NCI-H446 treated with DMSO at 0.1 percent for 48 hours (cell line): ENCODE measurements at places on chromosomes 1 and 21.

GRCh38 chr21:42155045-42155855 is 63.7 kb upstream of the ABCG1 start:
- DNase-seq = no peak

DNA sequence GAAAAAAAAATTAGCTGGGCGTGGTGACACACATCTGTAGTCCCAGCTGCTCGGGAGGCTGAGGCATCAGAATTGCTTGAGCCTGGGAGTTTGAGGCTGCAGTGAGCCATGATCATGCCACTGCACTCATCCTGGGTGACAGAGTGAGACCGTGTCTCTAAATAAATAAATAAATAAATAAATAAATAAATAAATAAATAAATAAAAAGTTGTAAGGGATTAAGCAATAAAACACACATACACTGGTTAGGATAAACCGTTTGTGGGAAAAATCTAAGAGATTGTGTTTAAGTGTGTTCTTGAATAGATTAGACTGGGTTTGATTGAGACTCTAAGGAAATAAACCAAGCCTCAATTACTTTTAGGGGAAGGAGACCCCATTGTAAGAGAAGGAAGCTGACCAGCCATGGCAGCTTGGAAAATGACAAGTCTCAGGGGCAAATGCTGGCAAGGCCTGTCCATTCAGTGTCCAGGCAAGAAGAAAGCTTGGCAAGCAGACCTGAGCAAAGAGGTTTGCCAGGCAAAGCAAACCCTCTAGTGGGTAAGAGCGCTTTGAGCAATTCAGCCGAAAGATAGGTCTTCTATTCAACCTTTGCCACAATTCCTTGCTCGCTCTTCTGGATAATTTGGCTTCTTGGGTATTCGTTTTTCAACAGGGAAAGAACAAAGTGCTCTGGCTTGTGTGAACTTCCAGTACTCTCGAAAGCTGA is 106.9 kb upstream of the SERBP1 start:
- DNase-seq = peak; percentile 73

DNA sequence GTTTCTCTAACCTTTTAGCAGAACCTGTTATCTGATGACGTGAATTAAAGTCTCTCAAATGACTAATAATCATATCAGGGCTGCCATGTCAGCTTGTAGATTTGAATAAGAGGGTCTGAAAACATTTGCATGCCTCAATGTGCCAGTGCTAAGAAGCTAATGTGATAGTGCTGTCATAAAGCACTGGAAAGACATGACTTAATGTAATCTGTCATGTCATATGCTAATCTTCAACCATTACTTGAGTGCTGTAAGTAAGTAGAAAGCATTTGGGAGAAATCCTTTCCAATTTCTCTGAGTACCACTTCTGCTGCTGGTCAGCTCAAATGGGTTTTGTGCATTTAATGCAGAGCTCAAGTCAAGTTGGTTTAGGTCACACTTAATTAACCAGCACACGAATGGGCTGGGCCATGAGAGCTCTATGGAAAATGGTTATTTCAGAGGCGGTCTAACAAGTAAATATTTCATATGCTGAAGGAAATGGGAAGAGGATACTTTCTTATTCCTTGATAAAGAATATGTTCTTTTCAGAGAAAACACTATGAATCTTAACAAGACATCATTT is 609.2 kb downstream of the LMO4 start:
- no peak for DNase-seq

- DNase-seq = no peak
Observed at GRCh38 chr21:27021801-27022200, 54.9 kb upstream of the ADAMTS5 start.

DNA sequence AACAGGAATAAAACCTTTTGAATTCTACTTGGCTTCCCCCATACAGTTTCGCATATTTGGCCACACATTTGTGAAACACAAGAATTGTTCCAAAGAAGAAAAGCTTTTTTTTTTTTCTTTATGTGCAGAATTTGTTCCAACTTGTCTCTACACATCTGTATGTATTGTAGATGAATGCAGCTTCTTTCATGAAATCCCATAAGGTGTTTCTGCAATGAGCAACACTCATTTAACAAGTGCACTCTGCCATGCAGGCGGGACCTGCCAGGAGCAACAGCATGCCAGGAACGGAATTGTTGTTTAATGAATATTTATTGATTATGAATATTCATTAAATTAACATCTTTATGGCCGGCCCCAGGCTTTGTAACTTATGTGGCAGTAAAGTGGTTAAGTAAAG is 1075.0 kb downstream of the TTLL7 start:
- DNase-seq = peak; percentile 44

DNA sequence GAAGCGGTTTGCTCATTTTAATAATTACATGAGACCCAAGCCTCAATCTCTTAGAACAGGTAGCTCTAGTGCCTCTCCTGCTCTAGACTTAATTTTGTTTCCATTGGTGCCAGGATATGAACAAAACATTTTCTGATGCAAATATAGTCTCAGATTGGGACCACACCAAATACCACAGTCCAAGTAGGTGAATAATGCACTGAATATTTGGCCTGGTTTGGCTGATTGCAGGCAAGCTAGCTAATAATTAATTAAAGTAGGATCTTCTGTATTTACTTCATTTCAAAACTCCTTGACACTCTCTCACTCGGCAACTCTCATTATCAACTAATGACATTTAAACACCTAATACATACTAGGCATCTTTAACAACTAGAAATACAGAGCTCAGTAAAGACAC is 219.6 kb downstream of the LTN1 start:
- DNase-seq = no peak

GRCh38 chr1:90963651-90964050 is 58.2 kb downstream of the ZNF644 start:
- no peak for DNase-seq

DNA sequence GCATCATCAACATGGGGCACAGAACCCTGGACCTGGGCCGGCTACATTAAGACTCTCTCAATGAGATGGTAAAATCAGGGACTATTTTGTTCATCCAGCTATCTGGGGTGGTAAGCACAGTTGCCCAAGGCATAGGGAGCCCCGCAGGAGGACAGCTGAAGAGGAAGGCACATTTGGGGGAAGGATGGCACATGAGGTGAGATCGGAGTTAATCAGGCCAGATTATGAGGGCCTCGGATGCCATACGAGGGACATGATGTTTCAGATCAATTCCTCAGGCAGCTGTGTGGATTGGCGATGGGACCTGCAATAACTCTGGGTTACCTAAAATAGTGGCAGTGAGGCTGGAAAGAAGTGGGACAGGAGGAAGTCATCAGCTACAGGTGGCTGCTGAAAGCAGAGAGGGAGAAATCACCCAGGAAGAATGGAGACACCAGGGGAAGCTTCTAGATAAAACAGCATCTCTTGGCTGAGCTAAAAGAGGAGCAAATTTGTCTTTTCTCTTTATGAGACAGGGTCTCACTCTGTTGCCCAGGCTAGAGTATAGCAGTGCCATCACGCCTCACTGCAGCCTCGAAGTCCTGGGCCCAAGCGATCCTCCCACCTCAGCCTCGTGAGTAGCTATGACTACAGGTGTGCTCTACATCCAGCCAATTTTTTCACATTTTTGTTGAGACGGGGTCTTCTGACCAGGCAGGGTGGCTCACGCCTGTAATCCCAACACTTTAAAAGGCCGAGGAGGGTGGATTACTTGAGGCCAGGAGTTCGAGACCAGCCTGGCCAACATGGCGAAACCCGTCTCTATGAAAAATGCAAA is 21.1 kb downstream of the TOMM20 start:
- DNase-seq = no peak

- DNase-seq = peak; percentile 16
Observed at GRCh38 chr1:181479137-181479745, 4.1 kb upstream of the CACNA1E start.

GRCh38 chr1:153509729-153510354 is 25.9 kb downstream of the S100A6 start:
- no peak for DNase-seq

DNA sequence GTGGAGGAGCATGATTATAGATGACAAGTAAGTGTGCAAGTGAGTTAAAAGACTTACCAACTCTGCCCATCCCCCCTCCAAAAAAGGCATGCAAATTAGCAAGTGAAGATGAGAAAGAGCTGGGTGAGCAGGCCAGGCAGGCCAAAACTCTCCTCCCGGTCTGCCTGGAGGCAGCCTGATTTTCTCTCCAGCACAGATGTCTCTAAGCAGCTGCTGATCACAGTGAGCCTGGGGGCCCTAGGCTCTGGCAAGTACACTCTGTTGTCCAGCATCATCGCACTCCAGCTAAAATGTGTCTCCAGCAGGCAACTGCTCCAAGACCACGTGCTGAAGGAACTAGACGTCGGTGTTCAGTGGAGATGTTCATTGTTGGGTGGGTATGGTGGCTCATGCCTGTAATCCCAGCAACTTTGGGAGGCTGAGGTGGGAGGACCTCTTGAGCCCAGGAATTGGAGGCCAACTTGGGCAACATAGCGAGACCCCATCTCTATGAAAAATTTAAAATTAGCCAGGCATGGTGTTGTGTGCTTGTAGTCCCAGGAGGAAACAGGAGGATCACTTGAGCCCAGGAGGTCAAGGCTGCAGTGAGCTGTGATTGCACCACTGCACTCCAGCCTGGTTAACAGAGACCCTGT is 56.7 kb upstream of the PUM1 start:
- no peak for DNase-seq

DNA sequence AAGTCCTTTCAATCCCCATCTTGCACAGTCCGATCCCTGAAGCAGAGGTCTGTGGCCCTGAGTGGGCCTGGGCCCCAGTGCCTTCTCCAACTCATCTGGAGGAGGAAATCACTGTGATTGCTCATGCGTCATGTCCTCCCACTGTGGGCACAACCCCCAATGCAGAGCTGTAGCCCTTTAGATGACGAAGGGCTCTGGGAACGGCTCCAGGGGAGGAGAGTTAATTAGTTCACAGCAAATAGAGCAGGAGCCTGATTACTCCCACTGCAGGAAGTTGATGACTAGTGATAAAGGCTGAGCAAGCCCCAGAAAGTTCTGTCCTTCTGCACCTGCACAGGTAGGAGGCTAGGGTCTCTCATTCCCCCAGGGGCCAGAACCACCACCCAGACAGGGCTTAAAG is 111.5 kb downstream of the CCDC185 start:
- peak; percentile 74 for DNase-seq

DNA sequence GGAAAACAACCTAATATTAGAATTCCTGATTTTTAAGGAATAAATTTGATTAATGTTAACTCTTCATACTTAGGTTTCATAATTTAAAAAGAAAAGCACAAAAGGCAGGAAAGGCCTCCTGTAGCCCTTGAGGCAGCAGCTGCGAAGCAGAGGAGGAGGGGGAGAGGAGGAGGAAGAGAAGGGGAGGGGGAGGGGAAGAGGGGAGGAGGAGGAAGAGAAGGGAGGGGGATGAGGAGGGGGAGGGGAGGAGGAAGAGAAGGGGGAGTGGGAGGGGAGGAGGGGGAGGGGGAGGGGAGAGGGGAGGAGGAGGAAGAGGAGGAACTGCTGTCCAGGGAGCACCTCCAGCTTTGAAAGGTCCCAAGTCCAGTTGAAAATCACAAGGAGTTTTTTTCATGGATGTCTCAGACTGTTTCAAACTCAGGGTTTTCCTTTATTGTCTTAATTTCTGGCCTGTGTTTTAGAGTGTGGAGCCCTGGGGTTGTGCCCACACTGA is 35.1 kb upstream of the DIP2A start:
- no peak for DNase-seq

DNA sequence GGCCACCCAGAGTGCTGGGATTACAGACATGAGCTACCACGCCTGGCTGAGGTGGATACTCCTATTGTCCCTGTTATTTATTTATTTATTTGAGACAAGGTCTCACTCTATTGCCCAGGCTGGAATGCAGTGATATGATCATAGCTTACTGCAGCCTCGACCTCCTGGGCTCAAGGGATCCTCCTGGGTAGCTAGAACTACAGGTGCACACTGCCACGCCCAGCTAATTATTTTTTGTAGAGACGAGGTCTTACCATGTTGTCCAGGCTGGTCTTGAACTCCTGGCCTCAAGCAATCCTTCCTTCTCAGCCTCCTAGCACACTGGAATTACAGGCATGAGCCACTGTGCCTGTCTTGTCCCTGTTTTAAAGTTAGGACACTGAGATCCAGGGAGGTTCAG is 5.2 kb downstream of the LDLRAP1 start:
- no peak for DNase-seq

DNA sequence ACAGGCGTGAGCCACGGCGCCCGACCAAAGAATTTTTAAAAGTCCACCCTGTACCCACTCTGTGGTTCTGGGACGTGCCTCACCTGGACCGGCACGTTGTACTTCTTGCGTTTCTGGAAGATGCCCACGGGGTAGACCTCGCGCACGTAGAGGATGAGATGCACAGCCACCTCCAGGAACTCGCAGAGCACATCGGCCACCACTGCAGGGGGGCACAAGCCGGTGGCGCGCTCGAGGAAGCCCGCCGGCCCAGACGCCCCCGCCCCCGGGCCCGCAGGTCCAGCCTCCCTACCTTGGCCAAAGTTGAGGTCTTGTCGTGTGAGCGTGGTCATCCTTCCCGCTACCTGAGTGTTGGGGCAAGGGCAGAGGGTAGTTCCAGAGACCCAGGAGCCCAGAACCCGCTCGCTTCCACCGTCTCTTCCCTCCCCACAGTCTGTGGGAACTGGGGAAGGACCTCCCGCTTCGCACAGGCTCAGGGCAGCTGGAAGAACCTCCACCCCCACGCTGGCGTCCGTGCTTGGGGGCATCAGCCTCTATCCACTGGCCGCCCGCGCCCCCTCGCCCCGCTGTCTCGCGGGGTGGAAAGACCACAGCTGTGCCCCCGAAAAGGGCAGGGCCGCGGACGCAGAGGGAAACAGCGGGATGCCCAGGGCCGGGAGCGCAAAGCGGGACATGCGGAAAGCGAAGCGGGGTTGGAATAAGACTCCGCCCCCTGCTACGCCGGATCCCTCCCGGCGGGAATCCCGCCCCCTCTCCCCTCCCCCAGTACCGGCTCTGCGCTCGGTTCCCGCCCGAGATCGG is 478 bp downstream of the MAD2L2 start:
- DNase-seq = no peak

GRCh38 chr1:168252204-168252733 is 26.5 kb downstream of the SFT2D2 start:
- no peak for DNase-seq

- no peak for DNase-seq
Observed at GRCh38 chr1:208433086-208433485, 188.9 kb upstream of the PLXNA2 start.

GRCh38 chr1:173453982-173454381 is 23.2 kb upstream of the PRDX6 start:
- no peak for DNase-seq

DNA sequence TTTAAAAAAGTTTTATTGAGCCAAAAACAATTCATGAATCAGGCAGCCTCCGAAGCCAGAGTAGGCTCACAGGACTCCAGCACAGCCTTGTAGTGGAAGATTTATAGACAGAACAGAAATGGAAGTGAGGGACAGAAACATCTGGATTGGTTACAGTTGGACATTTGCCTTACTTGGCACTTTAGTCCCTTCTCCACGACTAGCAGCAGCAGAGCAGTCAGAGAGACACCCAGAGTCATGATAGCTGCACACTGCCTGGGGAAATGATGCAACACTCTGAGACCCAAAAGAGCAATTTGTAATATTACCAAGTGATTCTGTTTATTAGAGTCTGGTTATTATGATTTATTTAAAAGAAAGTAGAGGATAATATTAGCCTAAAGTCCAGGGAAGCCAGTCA is 72.2 kb upstream of the KRTAP11-1 start:
- DNase-seq = no peak

GRCh38 chr1:27135541-27136235 is 19.2 kb downstream of the SLC9A1 start:
- no peak for DNase-seq
